Stomach (tissue), 19 donors: ENCODE measurements at places on chromosomes 2 and 18.

- no peak for DNase-seq
- H3K27ac ChIP-seq = no peak overlapping the region
- no peak overlapping the region for H3K4me3 ChIP-seq
- H3K27me3 ChIP-seq = no peaks in the 10 kb centered on the region
- H3K36me3 ChIP-seq = no peaks in the 10 kb centered on the region
Measured at GRCh38 chr2:141569941-141570340, 560.9 kb downstream of the LRP1B start.

DNA sequence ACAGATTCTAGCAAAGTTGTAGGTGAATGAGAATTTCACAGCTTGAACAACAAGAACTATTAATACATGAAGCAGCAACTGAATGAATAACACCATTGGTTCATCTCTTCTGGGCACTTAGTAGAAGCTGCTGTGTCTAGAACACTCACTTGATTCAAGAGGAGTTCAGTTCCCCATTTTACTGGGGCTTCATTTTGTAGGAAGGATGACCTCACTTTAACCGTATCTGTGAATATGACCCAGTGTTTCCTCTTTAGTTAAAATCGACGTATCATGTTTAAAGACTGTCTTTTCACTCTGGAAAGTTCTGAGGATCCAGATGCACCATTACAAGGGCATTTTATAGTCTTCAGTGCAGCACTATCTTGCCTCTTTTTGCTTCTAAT is 47.8 kb downstream of the LRRTM1 start:
- H3K27me3 ChIP-seq = no peaks in the 10 kb centered on the region
- no peak for DNase-seq
- no peaks in the 10 kb centered on the region for H3K36me3 ChIP-seq
- no peak overlapping the region for H3K27ac ChIP-seq
- no peak overlapping the region for H3K4me3 ChIP-seq

GRCh38 chr18:9714266-9715087 is 6.4 kb downstream of the RAB31 start:
- H3K27me3 ChIP-seq = no peaks in the 10 kb centered on the region
- no peaks in the 10 kb centered on the region for H3K4me1 ChIP-seq
- no peaks in the 10 kb centered on the region for H3K36me3 ChIP-seq
- DNase-seq = no peak
- H3K27ac ChIP-seq = no peak overlapping the region

DNA sequence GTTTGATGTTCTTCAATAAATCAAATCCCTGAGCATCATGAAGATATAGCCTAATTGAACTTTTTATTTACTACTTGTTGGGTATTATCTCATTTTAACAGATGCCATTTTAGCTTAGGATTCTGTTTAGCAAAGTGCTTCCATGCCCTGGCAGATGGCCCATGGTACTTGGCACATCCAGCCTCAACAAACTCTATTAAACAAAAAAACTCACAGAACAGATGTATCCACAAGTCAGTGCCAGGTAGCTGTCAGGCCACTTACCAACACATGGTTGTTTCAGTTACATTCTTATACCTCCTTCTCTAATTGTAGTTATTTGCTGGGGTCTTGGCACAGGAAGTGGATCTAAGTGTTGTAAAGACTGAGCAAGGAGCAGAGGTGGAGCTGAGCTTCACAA is 29.6 kb downstream of the GAD1 start:
- DNase-seq = no peak
- H3K4me1 ChIP-seq = no peaks in the 10 kb centered on the region
- H3K27me3 ChIP-seq = no peaks in the 10 kb centered on the region
- H3K36me3 ChIP-seq = no peaks in the 10 kb centered on the region
- no peak overlapping the region for H3K27ac ChIP-seq

DNA sequence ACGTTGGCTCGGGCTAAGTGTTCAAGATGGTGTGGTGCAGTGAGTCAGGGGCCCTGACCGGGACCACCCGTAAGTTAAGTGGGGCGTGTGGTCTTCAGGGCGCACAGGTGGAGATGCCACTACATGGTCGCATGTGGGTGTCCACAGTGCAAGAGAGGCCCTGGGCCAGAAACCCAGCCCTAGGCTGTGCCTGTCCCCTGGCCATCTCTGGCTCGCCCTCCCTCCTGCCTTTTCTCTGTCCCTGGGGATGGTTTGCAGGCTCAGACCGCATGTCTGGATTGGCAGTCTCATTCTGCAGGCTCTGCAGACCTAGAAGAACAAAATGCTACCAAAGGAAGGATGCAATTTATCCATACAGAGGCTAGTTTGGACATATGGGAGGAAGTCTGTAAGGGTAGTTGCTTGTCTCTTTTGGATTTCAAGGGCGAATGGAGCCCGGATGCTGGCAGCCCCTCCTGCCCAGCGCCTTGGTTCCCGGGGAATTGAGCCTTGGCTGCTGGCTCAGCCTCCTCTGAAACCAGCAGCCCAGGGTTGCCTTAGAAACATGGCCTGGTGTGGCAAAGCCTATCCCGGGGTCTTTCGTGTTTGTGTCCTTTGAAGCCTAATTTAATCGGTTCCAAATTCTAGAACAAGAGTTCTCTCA is 417.5 kb upstream of the HS6ST1 start:
- no peak overlapping the region for H3K27ac ChIP-seq
- peaks cover 11% of the 10 kb centered on the region for H3K4me1 ChIP-seq
- no peaks in the 10 kb centered on the region for H3K36me3 ChIP-seq
- no peak for DNase-seq

GRCh38 chr18:73009691-73010090 is 141.9 kb upstream of the NETO1 start:
- no peak for DNase-seq
- H3K27me3 ChIP-seq = no peaks in the 10 kb centered on the region
- no peaks in the 10 kb centered on the region for H3K4me1 ChIP-seq

GRCh38 chr2:63424329-63425078 is 163.8 kb downstream of the WDPCP start:
- H3K4me3 ChIP-seq = no peak overlapping the region
- H3K27me3 ChIP-seq = no peaks in the 10 kb centered on the region
- H3K4me1 ChIP-seq = no peaks in the 10 kb centered on the region
- H3K27ac ChIP-seq = no peak overlapping the region

DNA sequence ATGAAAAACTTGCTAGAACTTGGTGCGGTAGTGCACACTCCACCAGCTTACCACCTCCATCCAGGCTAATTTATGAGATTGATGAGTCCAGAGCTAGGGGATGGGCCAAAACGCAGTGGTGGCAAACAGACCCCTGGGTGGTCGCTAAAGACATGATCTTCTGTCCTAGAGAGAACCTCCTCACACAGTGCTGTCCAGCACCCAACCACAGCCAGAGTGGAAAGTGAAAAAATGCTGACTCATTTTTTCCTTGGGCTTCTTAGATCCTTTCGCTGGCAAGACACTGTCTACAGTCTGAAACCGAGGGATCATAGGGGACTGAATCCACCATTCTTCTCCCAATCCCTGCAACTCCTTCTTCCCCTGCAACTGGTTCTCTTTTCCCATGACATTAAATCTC is 4.1 kb downstream of the ANTXR1 start:
- no peak overlapping the region for H3K4me3 ChIP-seq
- H3K27ac ChIP-seq = no peak overlapping the region
- DNase-seq = no peak
- H3K27me3 ChIP-seq = peaks cover 19% of the 10 kb centered on the region
- H3K4me1 ChIP-seq = peaks cover 4% of the 10 kb centered on the region
- H3K36me3 ChIP-seq = no peaks in the 10 kb centered on the region

DNA sequence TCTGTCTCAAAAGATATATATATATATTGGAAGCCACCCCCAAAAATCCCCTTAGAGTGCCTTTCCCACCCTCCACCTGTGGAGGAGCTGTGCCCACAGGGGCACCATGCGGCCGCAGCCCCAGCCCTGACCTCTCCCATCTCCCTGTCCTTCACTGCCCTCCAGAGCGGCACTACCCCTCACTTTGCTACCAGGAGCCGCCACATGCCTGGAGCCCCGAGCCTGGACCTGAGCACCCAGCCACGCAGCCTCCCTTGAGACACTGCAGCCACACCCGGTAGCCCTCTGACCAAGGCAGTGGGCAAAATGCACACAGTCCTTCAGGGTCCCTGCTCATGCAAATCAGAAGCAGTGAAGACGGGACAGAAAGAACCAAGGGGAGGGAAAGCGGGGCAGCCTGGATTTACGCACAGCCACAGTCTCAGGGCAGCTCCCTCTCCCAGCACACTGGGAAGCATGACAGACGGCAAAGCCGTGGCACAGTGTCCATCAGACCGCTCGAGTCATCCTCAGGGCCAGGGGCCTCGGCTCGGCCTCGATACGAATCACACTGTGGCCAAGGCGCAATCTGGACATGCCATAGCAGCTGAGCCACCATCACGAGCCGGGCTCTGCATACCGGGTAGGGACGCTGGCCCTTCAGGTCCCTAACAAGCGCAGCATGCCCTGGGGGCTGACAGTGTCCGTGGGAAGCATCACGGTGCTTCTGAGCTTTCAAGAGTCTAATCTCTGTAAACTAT is 10.1 kb downstream of the HDAC4 start:
- no peak overlapping the region for H3K27ac ChIP-seq
- H3K27me3 ChIP-seq = no peaks in the 10 kb centered on the region
- no peak for DNase-seq
- H3K36me3 ChIP-seq = no peaks in the 10 kb centered on the region
- no peak overlapping the region for H3K4me3 ChIP-seq

GRCh38 chr2:34954758-34955157 is 1355.7 kb upstream of the FAM98A start:
- no peak overlapping the region for H3K27ac ChIP-seq
- no peaks in the 10 kb centered on the region for H3K27me3 ChIP-seq
- DNase-seq = no peak
- H3K4me3 ChIP-seq = no peak overlapping the region
- H3K4me1 ChIP-seq = no peaks in the 10 kb centered on the region

DNA sequence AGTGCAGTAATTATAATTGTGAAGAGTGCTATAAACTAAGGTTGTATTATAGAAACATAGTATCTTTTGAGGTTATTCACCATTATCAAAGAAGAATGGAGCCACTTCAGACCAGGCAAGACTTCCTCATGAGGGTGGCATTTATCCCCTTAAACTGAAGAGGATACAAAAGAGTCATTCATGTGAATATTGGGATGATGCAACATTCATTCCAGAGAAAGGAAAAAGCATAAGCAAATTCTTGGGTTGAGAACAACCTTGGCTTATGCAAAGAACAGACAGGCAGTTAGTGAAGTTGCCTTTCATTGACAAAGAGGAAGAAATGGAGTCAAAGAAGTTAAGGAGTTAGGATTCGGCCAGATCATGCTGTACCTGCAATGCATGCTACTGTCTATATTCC is 682.5 kb downstream of the MBD2 start:
- H3K4me1 ChIP-seq = no peaks in the 10 kb centered on the region
- H3K4me3 ChIP-seq = no peak overlapping the region
- no peaks in the 10 kb centered on the region for H3K36me3 ChIP-seq
- H3K27ac ChIP-seq = no peak overlapping the region
- DNase-seq = no peak

DNA sequence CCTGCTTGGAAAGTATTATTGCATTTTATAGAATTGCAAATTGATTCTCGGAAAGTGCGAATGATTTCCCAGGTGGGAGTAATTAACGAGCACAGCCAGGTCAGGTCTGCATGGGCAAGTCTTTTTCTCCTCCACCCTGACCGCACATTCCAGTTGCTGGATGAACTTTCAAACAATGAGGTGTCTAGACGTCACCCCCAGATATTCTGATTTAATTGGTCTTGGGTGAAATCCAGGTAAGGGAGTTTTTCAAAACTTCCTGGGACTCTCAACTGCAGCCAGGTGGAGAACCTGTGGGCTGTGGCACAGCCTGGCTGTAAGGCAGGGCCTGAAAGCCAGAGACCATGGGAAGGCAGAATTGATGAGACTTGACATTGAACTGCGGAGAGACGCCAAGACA is 15.9 kb upstream of the RNF152 start:
- no peak overlapping the region for H3K4me3 ChIP-seq
- no peaks in the 10 kb centered on the region for H3K4me1 ChIP-seq
- H3K27me3 ChIP-seq = no peaks in the 10 kb centered on the region
- no peak for DNase-seq
- H3K27ac ChIP-seq = no peak overlapping the region

DNA sequence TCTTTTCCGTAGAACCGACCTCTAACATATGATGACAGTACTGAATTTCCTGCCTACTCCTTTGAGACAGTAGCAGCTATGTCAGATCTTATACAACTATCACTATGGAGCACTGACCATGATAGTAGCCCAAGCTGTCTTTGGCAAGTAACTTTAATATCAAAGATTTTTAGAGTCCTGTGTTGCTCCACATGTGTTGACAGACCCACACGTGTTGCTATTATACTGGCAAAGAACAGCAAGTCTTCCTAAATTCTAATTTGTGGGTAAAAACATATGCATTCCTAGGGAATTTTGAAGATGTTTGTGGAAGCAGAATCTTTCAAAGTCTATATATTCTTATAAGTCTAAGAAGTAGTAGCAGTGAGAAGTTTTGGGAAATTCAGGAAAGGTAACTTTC is 245.5 kb upstream of the HNMT start:
- H3K36me3 ChIP-seq = no peaks in the 10 kb centered on the region
- DNase-seq = no peak
- no peaks in the 10 kb centered on the region for H3K4me1 ChIP-seq
- H3K27ac ChIP-seq = no peak overlapping the region
- H3K4me3 ChIP-seq = no peak overlapping the region
- H3K27me3 ChIP-seq = no peaks in the 10 kb centered on the region

GRCh38 chr18:11487390-11487789 is 122.0 kb upstream of the SLC35G4 start:
- no peak overlapping the region for H3K27ac ChIP-seq
- H3K4me1 ChIP-seq = no peaks in the 10 kb centered on the region
- no peak overlapping the region for H3K4me3 ChIP-seq
- no peak for DNase-seq

DNA sequence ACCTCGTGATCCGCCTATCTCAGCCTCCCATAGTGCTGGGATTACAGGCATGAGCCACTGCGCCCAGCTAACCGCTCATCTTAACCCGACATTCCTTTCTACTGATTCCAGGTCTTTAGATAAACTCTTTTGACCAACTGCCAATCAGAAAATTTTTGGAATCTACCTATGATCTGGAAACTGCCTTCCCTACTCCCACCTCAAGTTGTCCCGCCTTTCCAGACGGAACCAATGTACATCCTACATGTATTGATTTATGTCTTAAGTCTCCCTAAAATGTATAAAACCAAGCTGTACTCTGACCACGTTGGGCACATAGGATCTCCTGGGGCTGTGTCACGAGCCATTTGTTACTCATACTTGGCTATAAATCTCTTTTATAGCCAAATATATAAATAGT is 3.2 kb upstream of the NEU2 start:
- no peak overlapping the region for H3K4me3 ChIP-seq
- H3K4me1 ChIP-seq = no peaks in the 10 kb centered on the region
- H3K27ac ChIP-seq = no peak overlapping the region
- H3K27me3 ChIP-seq = no peaks in the 10 kb centered on the region
- no peaks in the 10 kb centered on the region for H3K36me3 ChIP-seq

DNA sequence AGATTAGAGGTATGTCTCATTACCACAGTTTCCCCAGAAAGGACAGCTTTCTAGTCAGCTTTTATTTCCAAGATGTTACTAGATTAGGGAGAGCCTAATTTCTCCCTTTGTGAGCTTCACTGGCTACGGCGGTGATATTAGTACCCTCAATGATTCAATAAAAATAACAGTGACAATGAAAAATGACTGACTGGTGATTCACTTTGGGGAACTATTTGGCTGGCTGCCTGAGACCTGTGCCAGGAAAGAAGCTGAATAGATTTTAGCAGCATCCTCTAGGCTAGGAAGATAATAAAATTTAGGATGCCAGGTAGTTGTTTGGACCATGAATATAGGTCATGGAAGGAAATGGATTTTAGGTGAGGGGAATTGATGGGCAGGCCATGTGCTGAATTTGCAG is 178.7 kb downstream of the FMNL2 start:
- peaks cover 12% of the 10 kb centered on the region for H3K4me1 ChIP-seq
- H3K36me3 ChIP-seq = no peaks in the 10 kb centered on the region
- DNase-seq = no peak
- no peaks in the 10 kb centered on the region for H3K27me3 ChIP-seq
